Endodermal cell (in vitro differentiated cells): ENCODE measurements at places on chromosomes 4 and X.

DNA sequence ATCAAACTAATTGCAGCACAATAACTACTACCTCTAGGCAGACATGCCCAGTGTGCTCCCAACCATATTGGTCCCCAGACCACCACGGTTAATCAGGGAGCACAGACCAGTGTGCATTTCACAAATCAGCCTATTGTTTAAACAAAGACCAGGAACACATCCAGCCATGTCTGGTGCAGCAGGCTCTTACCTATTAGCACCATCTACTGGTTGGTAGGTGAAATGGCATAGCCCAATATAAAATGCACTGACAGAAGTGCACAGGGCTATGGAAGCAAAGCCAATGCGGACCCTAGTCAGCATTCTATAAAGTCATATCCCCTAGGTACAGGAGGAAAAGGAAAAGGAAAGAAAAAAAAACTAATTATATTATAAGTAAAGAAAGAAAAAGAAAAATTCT is 15.5 kb upstream of the CYLC1 start:
- DNase-seq, result peak; percentile 57

DNA sequence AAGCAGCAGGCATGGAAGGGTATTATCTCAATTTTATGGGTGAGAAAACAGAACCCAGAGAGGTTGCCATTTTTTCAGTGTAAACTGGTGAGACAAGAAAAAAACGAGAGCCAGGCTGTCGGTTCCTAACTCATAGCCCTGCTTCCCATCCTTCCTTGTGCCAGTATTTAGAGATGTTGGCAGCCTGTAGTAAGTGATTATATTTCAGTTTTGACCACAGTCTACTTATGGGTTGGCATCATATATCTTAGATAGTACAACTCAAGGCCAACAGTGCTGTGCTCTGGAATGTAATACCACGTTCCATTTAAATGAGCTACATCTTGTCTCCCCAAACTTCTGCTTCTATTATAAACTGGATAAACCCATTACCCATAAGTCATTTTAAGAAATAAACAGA is 40.8 kb downstream of the XK start:
- no peak for DNase-seq

DNA sequence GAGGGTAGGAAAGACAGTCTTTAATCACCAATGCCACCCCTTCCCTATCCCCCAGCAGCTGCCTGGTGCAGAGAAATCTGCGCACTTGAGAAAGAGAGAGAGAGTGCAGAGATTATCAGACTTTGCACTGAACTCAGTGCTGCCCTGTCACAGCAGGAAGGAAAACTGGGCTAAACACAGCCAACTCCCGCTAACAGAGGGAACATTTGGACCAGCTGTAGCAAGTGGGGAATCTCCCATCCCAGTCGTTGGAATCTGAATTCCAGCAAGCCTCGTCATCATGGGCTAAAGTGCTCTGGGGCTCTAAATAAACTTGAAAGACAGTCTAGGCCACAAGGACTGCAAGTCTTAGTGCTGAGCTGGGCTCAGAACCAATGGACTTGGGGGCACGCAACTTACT is 168.7 kb downstream of the DLG3 start:
- DNase-seq, result no peak

GRCh38 chrX:128698573-128699181 is 646.5 kb upstream of the ACTRT1 start:
- DNase-seq, result no peak

GRCh38 chr4:183772361-183772760 is 113.3 kb downstream of the TRAPPC11 start:
- DNase-seq, result no peak

- no peak for DNase-seq
Measured at GRCh38 chr4:53100501-53101190, 238.5 kb downstream of the RASL11B start.

GRCh38 chr4:20992002-20992401 is 291.7 kb downstream of the PACRGL start:
- DNase-seq, result no peak

- no peak for DNase-seq
Measured at GRCh38 chr4:14653338-14653737, 348.9 kb upstream of the CPEB2 start.

DNA sequence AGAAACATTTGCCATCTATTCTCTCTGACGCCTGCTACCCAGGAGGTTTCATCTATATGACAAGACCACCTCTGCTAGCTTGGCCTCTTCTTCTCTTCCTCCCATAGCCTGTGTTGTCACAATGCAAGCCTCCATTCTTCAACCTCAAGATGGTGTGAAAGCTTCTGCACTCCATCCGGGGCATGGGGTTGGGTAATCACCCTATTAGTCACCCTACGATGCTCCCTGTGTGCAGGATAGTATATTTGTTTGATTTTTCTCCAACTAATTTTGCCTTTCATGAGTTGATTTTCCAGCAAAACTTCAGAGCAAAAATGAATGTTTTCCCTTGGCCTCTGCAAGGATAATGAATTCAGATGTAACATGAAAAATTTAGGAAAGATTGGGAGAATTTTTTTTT is 128.0 kb upstream of the STS start:
- no peak for DNase-seq
